ENCODE measurements at places on chromosomes 5 and 9. TPM values are rescaled to one million over a fixed set of nuclear protein-coding genes. Genes with fewer than 3 reads are reported as not detected.

The SPINK5 gene
- total RNA-seq, result 0.13 TPM

The TAF11L14 gene
- not detected for total RNA-seq

The SLC34A3 gene
- total RNA-seq, result not detected

The PCDHB7 gene
- total RNA-seq, result 0.26 TPM

The ZNG1E gene
- 19.3 TPM for total RNA-seq

The SLIT3 gene
- under 0.01 TPM for total RNA-seq

The FAM221B gene
- not detected for total RNA-seq

The GCNT4 gene
- total RNA-seq, result 0.13 TPM

The MYMK gene
- not detected for total RNA-seq

The SLC22A4 gene
- total RNA-seq, result 5.7 TPM

The ERBIN gene
- total RNA-seq, result 46.7 TPM

The PELO gene
- 23.0 TPM for total RNA-seq

The NUP155 gene
- 28.7 TPM for total RNA-seq

The SPATA31D1 gene
- total RNA-seq, result not detected

The SLC25A48 gene
- not detected for total RNA-seq

The OR1J2 gene
- total RNA-seq, result not detected

The CDKN2B gene
- total RNA-seq, result 9.9 TPM

The MLANA gene
- total RNA-seq, result not detected

The PKD2L2 gene
- total RNA-seq, result not detected

The DRD1 gene
- not detected for total RNA-seq

The CCL21 gene
- 1.8 TPM for total RNA-seq

The PCDHB2 gene
- 0.39 TPM for total RNA-seq

The DAB2IP gene
- total RNA-seq, result 15.3 TPM

The C9orf50 gene
- total RNA-seq, result not detected

The HTR1A gene
- not detected for total RNA-seq

The TLE4 gene
- total RNA-seq, result 16.8 TPM

The SHOC1 gene
- total RNA-seq, result not detected

The IGIP gene
- total RNA-seq, result 4.0 TPM

The FSD1L gene
- 1.7 TPM for total RNA-seq

The PCDHGA7 gene
- 0.64 TPM for total RNA-seq

The AUH gene
- 8.6 TPM for total RNA-seq

The DMGDH gene
- total RNA-seq, result 0.76 TPM

The CSF1R gene
- not detected for total RNA-seq

The PCDHB10 gene
- 0.39 TPM for total RNA-seq

The ISL1 gene
- total RNA-seq, result not detected

The PHF24 gene
- under 0.01 TPM for total RNA-seq

The UTP15 gene
- 15.9 TPM for total RNA-seq

The NIM1K gene
- not detected for total RNA-seq

The INVS gene
- 20.4 TPM for total RNA-seq

The SLC25A2 gene
- total RNA-seq, result under 0.01 TPM

The TLX3 gene
- not detected for total RNA-seq

The NKD2 gene
- 0.76 TPM for total RNA-seq

The IL5 gene
- total RNA-seq, result not detected
